ENCODE measurements at places on chromosomes 3 and 15.
A peak's percentile ranks its signal among the peaks of the same experiment; 100 is the strongest.

DNA sequence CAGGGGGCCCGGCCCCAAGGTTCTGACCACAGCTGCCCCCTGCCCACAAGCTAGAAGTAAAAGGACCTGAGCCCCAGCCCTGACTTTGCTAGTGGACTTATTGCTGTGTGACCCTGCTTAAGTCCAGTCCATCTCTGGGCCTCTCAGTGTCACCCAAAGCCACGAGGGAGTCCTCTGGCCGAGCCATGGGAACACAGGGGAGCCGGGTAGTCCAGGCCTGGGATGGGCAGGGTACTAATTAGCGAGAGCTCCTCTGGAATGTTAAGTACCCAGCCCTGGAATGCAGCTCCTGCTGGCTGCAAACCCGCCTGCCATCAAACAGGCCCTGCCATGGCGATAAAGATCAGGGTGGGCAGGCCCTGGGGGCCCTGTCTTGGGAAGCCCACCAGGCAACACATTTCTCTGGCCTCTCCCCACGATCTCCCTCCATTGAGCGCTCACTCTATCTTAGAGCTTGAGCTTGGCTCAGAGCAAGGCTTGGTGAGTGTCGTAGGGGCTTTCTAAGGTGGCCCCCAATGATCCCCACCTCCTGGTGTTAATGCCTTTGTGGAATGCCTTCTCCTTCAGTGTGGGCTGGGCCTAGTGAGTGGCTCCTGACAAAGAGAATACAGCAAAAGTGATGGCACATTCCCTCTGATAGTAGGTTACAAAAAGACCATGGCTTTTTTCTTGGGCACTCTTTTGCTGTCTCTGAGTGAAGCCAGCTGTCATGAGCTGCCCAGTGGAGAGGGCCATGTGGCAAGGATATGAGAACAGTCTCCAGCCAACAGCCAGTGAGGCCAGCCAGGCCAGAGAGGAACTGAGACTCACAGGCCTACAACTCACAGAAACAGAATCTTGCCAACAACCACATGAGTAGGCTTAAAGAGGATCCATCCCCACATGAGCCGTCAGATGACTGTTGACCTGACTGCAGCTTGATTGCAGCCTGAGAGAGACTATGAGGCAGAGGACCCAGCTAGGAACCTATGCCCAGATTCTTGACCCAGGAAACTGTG lies 133.1 kb downstream of the SMAD6 start:
- no peak for DNase-seq

GRCh38 chr3:108283989-108284388 lies 12.4 kb upstream of the HHLA2 start:
- DNase-seq: no peak

DNA sequence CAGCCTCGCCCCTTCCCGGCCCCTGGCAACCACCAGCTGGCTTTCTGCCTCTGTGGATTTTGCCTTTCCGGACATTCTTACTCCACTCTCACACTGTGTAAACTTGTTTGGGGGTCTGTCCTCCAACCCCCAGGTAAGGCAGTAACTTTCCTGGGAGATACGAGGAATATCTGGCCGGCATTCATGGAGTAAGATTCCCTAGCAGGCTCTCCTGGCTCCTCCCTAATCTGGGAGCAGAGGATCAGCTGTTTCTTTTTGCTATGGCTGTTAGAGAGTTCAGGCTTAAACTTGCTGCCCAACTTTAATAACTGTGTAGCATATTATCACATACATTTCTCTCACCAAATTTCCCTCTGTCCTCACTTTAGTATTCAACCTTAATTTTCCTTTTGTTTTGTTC lies 64.3 kb downstream of the IGF2BP2 start:
- no peak for DNase-seq

DNA sequence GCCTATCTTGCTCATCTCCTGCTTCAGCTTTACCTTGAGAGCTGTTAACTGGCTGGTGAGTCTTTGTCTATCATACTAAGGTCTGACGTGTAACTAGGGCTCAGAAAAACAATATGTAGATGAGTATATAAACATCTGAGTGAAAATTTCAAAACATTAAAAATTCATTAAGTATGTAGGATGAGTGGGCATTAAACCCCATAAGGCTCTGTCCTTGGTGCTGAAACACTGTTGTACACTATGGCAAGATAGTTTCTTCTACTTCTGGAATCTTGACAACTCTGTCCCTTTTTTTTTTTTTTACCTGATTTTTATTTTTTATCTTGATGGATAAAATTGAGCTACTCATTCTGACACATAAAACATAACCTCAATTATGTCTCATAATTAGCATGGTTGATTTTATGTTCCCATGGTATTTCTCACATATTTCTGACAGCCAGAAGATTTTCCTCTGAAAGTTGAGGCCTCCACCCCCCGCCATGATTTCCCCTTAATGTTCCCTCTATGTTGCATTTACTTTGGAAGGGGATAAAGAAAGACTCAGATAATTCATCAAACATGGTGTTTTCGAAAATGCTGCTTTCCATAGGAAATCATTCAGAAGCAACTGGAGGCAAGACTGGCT lies 54.3 kb downstream of the DGKG start:
- peak; percentile 69 for DNase-seq

- no peak for DNase-seq
Observed at GRCh38 chr15:41983621-41984571, 11.5 kb upstream of the EHD4 start.

- no peak for DNase-seq
Observed at GRCh38 chr3:10982782-10983181, 9.8 kb upstream of the SLC6A1 start.

DNA sequence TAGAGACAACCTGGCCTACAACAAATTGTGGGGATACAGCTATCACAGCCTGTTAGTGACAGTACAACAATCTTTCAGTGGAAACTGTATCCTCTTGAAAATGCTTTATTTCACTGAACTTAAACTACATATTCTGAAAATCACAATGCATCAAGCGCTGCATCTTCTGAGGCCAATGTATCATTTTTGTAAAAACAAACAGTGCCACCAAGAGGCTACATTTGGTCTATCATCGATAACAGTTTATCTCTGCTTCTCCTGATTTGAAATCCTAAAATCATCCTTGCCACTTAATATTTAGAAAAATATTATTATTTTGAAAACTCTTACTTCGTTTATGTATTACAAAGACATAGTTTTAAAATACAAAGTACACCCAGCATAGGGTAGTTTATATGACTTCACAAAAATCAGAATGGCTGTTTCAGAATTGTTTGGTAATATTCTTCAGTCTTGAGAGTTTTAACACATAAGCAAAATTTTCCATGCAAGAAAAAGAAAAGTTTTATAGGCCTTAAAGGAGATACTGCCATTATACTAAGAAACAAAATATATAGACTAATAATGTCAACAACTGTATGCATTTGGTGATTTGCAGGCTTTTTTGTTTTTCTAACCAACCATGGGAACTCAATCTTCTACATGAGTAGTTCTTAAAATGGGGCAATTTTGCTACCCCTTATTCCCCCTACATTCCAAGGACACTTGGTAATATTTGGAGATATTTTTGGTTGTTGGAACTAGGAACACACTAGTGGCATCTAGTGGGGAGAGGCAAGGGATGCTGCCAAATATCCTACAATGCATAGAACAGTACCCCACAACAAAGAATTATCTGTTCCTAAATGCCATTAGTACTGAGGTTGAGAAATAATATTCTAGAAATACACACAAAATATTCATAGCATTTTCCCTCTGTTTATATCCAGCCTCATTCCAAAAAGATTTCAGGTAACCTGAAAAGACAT lies 42.3 kb downstream of the WDR72 start:
- DNase-seq: no peak

GRCh38 chr3:7684182-7684715 lies 817.4 kb upstream of the LMCD1 start:
- no peak for DNase-seq

GRCh38 chr3:167740961-167741587 lies 5.6 kb downstream of the SERPINI1 start:
- peak; percentile 36 for DNase-seq

DNA sequence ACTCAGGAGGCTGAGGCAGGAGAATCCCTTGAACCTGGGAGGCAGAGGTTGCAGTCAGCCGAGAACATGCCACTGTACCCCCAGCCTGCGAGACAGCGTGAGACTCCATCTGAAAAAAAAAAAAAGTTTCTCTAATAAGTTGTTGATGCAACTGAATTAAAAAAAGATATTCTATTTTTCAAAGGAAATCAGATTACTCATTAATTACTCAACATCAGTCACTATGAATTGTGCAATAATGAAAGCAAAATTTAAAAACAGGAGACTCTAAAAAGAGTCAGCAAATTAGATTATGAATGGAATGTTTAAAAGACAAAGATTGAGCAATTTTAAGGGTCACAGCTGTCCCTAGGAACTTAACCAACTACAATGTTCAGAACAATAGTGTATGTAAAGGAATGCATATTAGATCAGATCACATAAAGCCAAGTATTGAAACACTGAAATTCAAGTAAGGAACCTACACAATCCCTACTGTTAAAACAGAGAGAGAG lies 60.2 kb upstream of the SLC4A7 start:
- peak; percentile 93 for DNase-seq

DNA sequence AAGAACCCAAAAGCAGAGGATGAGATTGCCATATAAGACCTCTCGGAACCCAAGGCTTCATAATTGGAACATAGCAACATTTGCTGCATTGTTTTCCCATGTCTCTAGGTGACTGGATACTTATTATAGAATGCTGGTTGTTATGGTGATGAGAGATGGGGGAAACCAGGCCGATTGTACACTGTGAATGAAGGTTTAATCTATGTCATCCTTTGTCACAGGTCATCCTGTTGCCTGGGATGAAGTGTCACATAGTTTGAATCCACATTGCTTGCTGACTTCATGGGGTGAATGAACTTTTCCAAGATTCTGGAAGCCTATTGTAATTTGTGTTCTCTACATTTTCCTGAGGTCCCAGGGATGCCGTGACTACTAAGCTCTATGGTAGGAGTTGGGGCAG lies 41.8 kb downstream of the CLEC3B start:
- DNase-seq: no peak

DNA sequence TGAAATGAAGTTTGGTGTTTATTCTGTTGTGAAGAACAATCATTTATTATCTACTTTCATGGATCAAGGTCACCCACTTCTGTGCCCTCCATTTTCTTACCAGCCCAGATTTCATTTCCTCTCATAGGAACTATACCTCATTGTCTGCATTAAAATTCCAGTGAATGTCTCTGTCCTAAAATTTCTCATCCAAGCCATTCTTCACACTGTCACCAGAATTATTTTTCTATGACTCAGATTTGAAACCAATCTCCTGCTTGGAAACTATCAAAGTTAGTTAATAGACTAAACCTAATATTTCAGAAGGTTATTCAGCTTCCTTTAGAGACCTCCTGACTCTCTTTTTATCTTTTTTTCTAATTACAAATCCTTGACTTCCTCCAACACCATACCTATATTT lies 364.1 kb upstream of the CBLB start:
- DNase-seq: no peak

- DNase-seq: no peak
Observed at GRCh38 chr15:73156431-73157191, 104.3 kb downstream of the NEO1 start.

DNA sequence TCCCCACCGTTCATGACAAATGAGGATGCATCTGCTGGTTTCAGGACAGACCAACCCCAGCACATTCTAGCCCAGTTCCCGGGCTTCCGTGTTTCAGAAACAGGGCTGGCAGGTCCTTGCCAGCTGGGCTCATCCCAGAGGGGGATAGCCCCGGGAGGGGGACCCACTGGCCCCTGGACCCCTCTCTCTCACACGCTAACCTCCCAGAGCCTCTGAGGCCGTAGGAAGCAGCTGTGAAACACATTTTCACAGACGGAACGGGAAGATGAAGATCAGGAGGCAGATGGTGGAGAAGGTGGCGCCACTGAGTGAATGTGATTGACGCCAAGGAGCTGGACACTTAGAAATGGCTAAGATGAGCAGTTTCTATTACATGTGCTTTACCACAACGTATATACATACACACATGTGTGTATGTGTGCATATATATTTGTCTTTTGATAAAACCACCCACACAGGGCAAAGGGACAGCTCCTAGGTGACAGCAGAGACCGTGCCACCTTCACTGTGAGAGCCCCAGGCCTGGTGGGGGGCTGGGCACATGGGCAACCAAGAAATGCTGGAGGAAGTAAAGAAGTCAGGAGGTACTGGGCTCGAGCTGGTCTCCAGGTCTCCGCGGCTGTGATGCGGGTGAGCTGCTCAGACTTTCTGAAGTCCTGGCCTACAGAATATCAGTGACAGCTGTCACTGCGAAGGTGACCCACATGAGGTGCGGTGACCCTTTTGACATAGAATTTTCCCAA lies 168.6 kb upstream of the IQSEC1 start:
- no peak for DNase-seq

GRCh38 chr3:33831053-33831452 lies 32.6 kb downstream of the PDCD6IP start:
- DNase-seq: no peak

DNA sequence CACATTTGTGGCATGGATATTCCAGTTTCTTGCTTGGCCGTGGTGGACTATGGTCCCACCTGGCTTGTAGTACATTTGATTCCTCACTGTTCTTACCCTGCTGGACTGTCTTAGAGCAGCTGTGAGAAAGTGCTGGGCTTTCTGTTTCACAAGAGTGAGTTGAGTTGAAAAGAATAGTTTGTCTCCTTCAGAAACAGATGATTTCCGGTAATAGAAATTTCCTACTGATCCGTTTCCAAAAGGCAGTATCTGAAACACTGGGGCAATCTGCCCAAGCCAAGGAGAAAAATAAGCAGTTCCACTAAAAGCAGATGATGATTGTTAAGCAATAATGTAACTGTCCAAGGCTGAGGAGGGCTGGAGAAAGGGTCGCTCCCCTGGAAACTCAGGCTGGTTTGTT lies 96.0 kb downstream of the SUCLG2 start:
- peak; percentile 61 for DNase-seq

GRCh38 chr3:32614956-32615355 lies 44.3 kb upstream of the DYNC1LI1 start:
- peak; percentile 57 for DNase-seq

DNA sequence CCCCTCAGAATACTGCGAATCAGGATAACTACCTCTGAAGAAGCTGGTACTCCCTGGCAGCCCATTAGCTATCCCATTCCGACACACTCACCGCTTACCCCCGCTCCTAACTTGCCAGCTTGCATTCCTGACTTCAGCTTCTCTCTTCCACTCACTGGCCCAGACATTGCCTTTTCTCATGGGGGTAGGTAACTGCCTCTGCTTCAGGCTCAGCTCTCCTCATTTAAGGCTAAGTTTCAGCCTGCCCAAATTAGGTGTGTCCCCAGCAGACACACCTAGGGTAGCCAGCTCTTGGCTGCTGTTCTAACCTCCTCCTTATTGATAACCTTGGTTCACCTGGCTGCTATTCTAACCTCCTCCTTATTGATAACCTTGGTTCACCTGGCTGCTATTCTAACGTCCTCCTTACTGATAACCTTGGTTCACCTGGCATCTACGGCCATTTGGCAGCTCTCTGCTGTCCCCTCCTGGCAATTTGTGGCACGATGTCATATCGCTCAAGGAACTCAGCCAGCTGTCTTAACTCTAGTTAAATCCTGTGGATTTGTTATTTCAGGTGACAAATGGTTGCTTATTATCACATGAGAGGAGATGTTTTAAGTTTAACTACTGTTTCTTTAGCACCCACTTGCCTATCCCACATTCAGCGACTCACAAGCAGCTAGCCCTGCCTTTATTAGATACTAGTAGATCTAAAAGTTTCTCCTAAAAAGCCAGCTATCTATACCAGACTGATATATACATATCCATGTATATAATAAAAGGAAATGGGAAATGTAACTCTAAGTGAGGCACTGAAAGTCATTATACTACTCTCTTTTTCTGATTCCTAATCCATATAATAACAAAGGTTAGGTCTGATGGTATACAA lies 106.5 kb upstream of the ACP3 start:
- no peak for DNase-seq

GRCh38 chr3:149575213-149575960 lies 82.4 kb downstream of the WWTR1 start:
- peak; percentile 83 for DNase-seq

- DNase-seq: no peak
Observed at GRCh38 chr3:190097025-190097424, 23.7 kb downstream of the P3H2 start.
